Dorsolateral prefrontal cortex (tissue), 122 donors: ENCODE measurements at places on chromosomes 2 and 18.

DNA sequence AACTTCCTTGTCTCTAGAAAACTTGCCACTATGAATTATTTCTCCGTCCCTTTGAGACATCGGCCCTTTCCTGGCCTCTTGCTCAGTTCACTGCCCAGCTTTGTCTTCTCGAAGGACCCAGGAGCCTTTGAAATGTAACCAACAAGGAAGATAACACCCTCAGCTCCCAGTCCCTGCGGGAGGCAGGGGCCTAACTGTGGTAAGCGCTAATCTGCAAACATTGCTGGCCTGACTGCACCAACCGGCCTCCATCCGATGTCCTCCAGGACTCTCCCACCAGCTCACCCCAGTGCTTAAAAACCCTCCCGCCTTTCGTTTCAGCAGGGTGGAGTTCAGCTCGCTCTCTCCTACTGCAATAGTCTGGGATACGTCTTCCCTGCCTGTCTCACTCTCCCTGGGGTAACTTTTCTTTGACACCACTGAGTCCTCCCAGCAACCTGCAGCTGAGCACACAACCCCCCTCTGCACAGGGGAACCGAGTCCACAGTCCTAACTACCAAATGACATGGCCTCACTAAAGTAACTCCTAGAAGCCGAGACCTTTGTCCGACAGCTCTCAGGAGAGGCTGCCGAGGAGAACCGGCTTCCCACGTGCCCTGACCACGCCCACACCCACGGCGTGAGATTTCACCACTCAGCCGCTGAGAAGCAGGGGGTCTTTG is 76.1 kb downstream of the MBP start:
- DNase-seq = no peak

DNA sequence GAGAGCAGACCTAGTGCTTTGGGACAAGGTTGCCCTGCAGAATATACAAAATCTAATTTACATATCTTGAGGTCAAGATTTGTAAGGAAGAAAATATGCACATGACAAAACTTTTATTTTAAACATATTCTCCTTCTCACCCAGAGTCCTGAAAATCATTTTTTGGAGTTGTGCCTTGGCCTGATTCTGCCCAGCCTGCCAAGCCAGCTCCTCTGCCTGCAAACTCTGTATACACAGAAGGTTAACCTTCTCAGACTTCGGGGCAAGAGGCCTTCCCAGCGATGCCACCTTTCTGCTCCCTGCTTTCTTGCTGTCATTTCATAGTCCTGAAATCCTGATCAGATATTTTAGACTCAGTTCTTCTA is 95.8 kb upstream of the CAVIN2 start:
- DNase-seq = no peak

DNA sequence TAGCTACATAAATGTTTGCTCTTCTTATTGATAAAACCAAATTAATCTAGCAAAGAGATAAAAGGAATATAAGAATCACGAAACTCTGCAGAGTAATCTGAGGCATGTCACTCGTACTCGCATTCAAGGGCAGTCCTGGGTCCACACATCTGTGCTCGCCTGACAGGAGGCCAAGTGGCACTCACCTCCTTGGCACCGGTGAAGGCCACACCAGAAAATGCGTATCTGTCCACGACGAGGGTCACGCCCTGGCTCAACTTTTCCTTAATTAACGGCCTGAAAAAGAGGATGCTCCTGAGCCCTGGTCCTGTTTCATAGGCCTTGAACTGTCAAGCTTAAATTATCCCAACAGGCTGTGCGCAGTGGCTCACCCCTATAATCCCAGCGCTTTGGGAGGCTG is 6.6 kb downstream of the DTYMK start:
- DNase-seq = no peak

GRCh38 chr2:239376351-239376750 is 24.5 kb downstream of the HDAC4 start:
- peak; percentile 27 for DNase-seq

DNA sequence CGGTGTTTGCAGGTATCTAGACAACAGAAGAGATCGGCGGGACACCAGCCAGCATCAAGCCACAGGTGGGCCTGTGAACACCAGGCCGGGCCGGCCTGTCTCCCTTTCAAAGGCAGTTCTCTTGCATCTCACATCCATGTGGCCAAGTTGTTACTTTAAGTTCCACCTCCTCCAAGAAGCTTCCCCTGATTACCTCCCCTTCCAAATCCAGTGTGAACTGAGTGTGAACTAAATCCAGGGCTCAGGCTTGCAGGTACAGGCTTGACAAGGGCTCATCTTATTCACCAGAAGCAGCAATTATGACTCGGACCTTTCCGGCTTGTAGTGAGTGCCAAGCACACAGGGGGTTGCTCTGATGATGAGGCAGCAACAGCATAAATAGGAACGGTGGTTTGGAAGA is 3.9 kb downstream of the CRACDL start:
- no peak for DNase-seq

DNA sequence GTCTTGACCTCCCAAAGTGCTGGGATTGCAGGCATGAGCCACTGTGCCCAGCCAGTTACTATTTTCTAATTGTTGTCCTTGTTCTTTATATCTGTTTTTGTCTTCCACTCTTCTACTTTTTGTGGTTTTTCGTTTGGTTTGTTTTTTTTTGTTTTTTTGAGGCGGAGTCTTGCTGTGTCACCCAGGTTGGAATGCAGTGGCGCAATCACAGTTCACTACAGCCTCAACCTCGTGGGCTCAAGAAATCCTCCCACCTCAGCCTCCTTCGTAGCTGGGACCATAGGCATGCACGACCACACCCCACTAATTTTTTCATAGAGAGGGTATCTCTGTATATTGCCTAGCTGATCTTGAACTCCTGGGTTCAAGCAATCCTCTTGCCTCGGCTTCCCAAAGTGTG is 100.7 kb downstream of the EHBP1 start:
- DNase-seq = no peak

DNA sequence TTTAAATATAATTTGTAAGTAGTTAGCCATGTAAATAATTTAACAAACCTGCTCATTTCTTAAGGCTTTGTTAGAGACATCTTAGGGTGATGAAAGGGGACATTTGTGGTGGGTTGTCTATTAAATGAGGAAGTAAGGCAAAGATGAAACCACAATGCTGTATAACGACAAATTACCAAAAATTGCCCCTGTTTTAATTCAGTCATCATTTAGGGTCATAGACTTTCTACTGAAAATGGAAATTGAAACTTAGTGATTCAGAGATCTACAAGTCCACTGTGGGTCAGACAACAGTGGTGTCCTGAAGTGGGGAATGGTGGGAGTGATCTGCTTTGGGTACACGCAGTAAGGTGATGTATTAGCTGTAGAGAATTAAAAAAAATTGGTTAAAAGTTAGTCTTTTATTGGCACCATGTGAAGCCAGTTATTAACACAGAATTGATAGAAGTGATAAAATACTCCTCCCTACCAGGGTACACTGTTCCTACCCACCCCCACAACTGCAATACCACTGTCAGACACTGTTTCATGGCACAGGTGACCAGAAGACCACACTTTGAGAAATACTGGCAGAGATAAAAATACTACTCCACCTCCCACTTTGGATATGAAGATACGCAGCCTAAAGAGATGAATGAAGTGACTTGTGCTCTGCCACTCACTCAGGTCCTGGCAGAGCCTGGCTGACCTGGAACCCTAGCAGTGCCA is 13.4 kb downstream of the CERS6 start:
- DNase-seq = no peak

DNA sequence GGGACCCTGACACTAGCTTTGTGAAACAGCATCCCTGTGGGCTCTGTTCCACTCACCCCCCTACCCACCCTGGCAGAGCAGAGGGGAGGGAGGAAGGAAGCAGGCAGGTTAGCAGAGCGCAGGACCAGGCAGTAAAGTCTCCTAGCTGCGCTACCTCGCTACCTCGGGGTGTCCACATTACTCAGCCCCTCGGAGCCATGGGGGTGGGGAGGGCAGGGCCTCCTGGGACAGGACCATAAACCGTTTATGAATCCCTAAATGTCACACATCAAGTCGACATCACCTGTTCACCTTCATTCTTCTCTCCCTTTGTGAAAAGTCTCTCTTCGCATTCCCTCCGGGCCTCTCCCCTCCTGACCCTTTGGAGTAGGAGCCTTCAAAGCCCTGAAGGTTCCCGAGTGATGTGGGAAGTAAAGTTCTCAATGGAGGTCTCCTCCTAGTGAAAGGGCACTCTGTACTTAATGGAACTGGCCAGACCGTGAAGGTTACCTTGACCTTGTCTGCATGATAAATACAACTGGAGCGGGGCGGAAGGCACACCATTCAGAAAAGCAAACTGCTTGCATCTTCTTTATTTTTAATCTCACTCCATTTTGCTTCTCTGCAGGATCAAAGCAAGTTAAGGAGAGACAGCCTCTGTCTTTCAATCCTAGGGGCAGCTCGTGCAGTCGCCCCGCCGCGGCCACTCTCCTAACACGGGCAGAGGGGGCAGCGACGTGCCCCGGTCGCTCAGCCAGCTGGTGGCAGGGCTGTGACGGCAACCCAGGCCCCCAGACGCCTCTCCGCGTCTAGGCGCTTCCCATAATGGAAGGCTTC is 23.7 kb upstream of the SMAD7 start:
- DNase-seq = no peak

GRCh38 chr18:52046842-52047241 is 293.2 kb upstream of the DCC start:
- DNase-seq = no peak

- DNase-seq = no peak
These were observed 28.8 kb downstream of the TTC32 start for GRCh38 chr2:19873014-19873413.

DNA sequence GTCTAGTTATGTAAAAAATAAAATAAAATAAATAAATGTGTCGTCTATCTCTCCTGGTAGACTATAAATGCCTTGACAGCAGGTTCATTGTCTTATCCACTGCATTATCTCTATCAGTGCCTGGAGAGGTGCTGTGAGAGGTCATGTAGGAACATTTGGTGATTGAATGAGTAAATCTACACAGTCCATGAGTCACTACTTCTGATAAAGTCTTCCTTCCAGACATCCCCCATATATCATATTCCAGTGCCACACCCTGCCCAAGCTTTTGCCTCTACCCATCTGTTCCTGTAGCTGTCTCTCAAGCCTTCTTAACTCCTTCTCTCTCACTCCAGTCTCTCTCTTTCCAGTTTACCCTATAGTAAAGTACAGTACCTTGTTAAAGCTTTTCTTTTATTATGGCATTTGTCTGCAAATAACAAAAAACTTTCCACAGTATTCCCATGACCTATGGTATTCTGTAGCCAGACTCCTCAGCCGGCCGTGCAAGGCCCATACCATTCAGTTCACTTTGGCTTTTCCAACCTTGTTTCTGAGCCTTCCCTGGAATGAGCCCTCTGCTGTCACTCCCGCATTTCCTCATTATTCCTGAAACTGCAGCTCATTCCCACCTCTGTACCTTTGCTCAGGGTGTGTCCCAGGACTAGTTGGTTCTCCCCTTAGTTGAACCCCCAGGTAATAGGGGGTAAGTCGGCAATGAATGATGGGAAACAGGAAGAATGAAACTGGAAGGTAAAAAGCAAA is 37.5 kb downstream of the ANXA4 start:
- no peak for DNase-seq

DNA sequence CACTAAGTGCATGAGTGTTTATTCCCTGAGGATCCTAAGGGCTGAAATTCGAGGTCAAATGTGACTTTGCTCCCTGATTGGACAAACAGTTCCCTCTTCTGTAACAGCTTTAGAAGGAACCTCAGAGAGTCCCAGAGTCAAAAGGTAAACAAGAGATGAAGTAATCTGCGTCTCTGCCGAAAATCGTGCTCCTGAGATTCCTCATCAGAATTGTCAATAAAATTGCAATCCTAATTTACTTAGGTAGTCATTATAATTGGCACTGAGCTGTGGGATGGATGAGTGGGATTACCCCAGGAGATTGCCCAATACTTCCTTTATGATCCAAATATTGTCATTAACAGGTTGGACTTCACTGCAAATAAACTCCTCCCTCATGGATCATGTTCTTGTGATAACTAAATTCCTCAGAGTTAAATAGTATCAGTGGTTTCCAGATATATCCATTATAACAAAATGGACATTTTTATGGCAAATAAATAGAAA is 907 bp upstream of the SUCLG1 start:
- no peak for DNase-seq

GRCh38 chr2:147250652-147251356 is 594.0 kb upstream of the ACVR2A start:
- no peak for DNase-seq

- no peak for DNase-seq
These were observed 379.0 kb downstream of the SETBP1 start for GRCh38 chr18:45059695-45060094.

DNA sequence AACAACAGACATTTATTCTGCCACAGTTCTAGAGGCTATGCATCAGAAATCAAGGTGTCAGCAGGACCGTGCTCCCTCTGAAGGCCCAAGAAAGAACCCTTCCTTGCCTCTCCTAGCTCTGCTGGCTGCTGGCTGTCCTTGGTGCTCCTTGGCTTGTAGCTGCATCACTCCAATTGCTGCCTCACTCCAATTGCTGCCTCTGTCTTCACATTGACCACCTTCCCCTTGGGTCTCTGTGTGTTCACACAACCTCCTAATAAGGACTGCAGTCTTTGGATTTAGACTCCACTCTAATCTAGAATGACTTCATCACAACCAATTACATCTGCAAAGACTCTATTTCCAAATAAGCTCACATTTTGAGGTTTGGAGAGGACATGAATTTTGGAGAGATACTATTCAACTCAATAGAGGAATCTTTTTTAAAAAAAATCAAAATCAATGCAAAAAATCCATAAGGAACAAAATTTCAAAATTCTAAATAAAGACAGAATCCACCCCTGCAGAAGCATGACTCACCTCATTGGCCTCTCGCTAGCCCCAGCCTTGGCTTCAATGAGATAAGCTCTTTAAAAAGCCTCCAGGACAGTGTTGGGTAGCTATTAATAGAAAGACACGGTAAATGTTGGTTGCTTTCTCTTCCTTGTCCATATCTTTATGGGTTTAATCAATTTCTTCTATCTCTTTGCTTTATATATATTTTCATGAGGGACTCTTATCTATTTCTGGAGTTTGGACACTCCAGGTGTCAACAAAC is 267.6 kb upstream of the MGAT5 start:
- no peak for DNase-seq

DNA sequence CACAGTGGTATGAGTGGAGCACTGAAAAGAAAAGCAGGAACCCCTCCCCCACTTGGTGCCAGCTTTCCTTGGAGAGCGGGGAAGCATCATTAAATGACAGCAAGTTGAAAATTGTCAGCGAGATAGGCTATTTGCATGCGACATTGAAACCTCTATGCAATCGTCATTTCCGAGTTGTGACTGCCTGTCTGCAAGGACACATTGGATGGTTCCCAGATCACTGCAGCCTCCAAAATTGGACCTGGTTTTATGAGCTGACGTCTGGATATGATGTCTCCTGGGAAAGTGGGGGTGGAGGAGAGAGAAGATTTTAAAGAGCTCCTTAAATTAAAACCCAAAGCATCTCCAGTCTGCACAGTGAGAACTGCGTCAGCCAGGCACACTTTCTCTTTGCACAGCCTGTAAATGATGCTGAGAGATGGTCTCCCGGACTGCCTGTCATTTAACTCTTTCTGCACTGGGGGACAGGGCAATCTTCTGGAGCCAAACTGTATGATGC is 57.8 kb upstream of the KIF5C start:
- DNase-seq = peak; percentile 32
